ENCODE measurements at places on chromosomes 1 and 21.

DNA sequence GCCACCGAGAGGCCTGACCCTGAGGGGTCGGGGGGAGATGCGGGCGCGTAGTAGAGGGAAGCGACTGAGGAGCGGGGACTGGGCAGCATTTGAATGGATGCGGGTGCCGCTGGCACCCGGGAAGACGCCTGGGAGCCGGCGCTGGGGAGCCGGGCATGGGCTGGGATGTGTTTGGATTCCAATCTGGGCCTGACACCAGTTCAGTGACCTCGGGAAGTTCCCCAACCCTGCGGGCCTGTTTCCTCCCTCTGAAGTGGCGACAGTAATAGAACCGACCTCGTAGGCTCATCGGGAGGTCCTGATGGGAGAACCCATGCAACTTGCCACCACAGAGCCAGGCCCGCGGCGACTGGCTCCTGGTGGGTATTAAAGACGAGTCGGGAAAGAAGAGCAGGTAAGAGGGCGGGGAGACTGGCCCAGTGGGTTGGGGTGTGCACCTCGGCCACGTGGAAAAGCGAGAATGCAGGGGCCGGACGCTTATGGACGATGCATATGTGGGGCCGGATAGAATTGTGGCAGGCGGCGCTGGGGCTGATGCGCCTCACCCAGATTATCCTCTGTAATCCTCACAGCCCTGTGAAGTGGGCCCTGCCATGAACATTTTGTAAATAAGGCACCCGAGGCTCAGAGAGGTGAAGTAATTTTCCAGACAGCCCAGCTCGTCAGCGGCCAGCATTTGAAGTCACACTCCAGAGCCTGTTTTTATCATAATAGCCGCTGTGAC lies 105.8 kb downstream of the SLC16A1 start:
- DNase-seq = no peak

DNA sequence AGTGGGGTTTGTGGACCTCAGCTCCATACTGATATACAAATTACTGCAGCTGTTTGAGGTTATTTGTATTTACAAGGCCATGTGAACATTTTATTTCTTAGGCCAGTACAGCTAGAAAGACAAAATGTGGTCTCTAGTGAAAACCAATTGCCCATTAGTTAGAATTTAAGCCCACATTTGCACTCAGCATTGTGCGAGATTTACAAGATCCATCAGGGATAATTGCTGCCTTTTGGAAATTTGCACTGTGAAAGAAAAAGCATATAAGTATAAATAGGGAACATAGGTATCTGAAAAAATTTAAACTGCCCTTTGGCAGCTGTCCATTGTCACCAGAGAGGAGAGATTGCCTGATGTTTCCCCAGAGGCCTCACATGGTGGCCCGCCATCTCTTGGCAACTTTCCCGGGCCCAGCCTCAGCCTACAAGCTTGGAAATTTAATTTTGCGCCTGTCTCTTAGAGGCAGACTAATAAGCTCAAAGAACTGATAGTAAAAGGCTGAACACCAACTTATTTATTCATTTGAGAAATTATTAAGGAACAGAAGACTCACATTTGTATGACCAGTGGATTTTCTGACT lies 120.7 kb downstream of the MAP3K21 start:
- no peak for DNase-seq

GRCh38 chr1:201742476-201742875 lies 86.5 kb upstream of the IPO9 start:
- no peak for DNase-seq

DNA sequence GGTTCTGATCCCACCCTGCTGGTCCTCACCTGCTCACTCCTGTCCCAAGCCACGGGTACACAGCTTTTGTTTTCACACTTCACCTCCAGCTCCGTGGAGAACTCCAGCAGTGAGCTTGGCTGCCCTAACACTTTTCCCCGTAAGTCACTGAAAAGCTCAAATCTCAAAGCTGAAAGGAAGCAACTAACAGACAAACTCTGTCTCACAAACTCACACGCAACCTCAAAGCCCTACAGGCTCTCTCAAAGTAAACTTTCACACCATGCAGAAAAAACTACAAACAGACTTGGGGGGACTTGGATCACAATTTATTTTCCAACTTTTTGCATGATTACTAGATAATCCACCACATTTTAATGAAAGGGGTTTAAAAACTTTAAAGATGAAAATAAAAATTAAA lies 88.3 kb downstream of the AK5 start:
- no peak for DNase-seq

DNA sequence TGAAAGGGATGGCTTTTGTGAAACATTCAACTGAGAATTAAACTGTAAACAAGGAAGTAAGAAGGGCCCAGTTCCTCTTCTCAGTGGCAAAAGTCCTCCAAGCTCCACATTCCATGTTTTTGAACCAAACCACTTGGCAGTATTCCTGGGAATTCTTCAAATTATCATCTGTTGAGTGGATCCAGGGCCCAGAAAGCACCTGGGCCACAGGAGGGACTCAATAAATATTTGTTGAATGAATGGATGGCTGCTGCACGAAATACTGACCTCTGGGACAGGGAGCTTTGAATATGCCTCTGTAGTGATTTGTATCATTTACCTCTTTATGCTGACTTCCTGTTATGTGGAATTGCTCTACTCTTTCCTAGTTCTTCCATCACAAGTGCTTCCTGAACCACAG lies 4.7 kb downstream of the SLC35F3 start:
- DNase-seq = no peak

GRCh38 chr21:44975720-44976555 lies 36.1 kb downstream of the SLX9 start:
- DNase-seq = no peak

DNA sequence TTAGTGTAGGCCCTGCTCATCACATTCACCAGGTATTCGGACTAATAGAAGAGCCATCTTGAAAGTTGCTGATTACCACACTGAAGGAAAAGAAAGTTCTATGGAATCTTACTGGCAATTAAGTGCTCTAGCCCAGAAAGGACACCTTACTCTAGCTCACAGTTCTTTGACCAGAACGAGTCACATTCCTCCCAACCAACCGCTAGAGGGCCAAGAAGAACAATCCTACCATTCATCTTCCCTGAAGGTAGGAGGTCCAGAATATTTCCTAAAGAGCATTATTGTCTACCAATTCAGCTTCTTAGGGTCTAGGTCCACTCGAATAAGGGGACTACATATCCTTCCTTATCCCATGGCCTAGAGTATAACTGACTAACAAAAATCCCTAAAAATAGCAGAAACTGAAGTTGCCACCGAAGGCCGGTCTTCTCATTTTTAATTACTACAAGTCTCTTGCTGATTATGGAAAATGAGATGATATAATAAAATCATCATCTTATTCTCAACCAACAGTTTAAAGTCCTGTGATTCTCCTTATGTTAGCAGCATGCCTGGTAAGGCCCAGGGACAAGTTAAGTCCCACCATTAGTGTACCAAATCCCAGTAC lies 2.7 kb upstream of the FMO1 start:
- no peak for DNase-seq

DNA sequence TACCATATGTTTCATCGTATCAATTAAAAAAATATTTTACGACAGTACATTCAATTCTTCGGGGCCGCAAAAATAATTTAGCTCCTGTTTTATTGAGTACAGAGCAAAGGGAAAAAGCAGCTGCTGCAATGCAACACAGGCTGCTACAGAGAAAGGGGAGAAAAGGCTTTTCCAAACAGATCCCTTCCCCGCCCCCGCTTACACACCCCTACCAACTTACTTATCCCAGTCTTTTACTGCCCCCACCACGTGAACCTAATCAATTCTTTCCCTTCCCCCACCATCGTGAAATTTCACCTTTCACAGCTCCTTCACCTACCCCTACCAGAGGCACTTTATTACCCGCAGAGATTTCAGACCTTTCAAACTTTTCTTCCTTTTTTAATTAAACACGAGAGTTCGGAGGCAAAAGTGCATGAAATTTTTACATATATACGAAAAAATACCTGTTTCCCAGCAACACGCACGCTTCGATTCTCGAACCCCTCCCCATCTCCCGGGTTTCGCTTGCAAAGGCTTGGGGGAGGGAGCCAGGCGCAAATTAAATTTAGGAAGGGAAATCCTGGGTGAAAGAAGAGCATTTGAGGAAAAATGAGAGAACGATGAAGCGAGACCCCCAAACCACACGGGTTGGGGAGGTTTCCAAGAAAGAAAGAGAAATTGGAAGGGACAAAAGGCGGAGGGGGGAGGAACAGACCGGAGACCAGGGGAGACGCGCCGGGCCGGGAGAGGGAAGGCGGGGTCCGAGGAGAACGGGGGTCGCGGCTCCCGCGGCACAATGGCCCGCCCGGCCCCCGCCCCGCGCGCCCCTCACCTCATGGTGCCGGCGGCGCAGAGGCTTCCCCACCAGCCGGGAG lies 823 bp downstream of the ENAH start:
- DNase-seq = no peak

GRCh38 chr1:84073266-84073665 lies 70.8 kb upstream of the PRKACB start:
- no peak for DNase-seq

GRCh38 chr1:78854556-78854955 lies 152.0 kb downstream of the ADGRL4 start:
- no peak for DNase-seq

DNA sequence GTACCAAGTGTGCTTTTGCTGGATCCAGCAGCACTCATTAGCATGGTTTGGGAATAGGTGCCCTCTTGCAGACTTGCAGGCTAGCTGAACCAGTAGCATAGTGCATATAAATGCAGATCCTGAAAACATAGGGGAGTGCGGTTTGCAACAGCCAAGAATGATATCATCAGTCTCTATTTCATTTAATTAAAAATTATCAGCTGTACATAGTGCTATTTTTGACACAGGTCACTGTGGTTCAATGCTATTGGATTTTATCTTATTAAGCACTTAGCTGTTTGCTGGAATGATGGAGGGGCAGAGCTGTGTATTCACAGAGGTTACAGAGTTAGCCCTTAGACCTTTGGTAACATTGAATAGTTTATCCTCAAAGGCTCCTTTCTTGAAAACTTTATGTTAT lies 43.6 kb downstream of the CYYR1 start:
- DNase-seq = no peak

- no peak for DNase-seq
Measured at GRCh38 chr1:165284454-165284853, 72.1 kb downstream of the LMX1A start.

DNA sequence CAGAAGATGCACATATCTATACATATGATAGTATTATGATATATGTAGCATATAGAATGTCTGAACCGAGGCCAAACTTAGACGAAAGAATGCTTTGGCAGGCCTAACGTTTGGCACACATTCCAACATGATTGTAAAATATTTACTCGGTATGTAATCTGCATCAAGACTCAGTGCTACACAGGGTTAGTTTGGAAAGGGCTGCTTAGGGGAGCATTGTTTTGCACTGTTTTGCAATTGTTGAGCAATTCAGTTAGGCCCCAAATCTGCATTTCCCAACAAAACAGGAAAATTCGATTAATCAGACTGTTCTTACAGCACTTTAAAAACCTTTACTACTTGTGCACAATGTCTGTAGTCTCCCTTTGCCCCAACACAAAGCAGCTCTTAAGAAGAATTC lies 216.0 kb upstream of the NEGR1 start:
- no peak for DNase-seq

GRCh38 chr21:36835383-36835795 lies 131.1 kb downstream of the HLCS start:
- no peak for DNase-seq

- no peak for DNase-seq
Measured at GRCh38 chr1:36843906-36844610, 190.3 kb downstream of the GRIK3 start.

DNA sequence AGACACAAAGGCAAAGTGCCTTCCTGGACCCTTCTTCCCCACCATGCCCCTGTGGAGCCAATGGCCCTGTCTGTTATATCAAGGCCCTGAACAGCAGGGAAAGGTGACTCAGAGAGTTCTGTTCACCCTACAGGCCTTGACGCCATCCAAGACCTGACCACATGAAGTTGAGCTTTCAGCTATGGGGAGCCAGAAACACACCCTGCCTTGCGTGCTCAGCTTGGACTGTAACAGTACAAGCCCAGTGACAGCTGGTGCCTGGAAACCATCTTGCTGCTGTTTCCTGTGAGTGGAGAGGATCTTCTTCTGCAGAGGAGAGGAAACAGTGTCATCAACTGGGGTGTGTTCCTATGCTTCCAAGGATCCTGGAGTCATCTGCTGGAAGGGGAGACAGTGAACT lies 165.0 kb upstream of the IRF2BP2 start:
- no peak for DNase-seq

- no peak for DNase-seq
Measured at GRCh38 chr1:3707298-3707938, 44.8 kb upstream of the CCDC27 start.

GRCh38 chr1:167487614-167488013 lies 30.7 kb downstream of the CD247 start:
- no peak for DNase-seq

DNA sequence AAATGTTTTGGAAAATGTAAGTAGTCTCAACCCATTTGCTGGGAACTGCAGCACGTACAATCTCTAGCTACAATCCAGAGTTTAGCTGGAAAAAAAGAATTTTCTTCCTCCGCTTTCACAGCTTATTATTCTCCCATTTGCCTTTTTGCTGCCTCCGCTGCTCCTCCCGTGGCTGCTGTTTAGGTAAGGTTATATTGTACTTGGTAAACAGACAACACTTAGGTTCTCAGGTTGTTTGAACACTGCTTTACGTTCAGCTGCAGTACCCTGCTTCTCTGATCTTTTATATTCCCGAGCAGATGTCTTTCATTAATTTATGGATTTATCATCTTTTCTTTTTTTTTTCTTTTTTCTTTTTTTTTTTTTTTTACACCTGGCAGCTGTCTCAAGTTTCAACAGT lies 14.3 kb downstream of the PROX1 start:
- DNase-seq = no peak

DNA sequence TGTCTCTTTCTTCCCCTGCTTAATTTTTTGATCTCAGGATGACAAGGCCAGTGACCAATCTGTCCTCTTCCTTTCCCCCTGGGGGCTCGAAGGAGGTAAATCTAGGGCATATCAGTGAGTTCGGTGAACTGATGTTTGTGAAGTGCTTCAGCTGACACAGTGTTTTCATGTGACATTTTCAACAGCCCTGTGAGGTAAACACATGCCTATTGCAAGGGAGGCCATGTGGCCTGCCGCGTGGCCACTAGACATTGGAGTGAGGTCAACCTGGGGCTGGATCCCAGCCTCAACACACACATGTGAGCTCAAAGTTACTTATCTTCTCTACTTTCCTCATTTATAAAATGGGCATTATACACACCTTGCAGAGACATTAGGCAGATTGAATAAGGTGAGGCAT lies 126.3 kb downstream of the PLPP3 start:
- no peak for DNase-seq

DNA sequence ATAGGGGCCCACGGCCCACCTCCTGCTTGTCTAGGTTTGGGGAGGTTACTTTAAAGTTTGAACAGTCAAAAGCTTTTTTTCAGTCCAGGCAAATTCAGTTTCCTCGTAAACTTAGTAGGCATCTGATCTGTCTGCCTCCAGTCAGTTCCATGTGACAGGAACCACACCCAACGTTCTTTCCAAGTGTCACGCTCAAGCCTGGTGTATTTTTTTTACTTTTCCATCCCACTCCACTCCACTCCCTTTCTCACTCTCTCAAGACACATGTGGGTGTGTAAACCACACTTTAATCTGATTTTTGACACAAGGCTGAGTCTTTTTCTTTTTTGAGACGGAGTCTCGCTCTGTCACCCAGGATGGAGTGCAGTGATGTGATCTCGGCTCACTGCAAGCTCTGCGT lies 60.3 kb upstream of the GPR153 start:
- DNase-seq = no peak

GRCh38 chr1:11797525-11798216 lies 8.1 kb downstream of the MTHFR start:
- DNase-seq = no peak

- no peak for DNase-seq
Measured at GRCh38 chr21:19353256-19353655, 949.7 kb upstream of the TMPRSS15 start.

Data from stimulated activated CD4-positive, alpha-beta T cell treated with anti-CD3 and anti-CD28 coated beads, TNF-alpha, amount 100 ng/mL, for 1 hour (primary cell).